ENCODE measurements at places on chromosomes 3 and 15.

GRCh38 chr3:149299938-149300801 lies 33.3 kb downstream of the TM4SF18 start:
- no peak for DNase-seq

GRCh38 chr3:178198329-178198728 lies 337.9 kb upstream of the KCNMB2 start:
- DNase-seq, result no peak

DNA sequence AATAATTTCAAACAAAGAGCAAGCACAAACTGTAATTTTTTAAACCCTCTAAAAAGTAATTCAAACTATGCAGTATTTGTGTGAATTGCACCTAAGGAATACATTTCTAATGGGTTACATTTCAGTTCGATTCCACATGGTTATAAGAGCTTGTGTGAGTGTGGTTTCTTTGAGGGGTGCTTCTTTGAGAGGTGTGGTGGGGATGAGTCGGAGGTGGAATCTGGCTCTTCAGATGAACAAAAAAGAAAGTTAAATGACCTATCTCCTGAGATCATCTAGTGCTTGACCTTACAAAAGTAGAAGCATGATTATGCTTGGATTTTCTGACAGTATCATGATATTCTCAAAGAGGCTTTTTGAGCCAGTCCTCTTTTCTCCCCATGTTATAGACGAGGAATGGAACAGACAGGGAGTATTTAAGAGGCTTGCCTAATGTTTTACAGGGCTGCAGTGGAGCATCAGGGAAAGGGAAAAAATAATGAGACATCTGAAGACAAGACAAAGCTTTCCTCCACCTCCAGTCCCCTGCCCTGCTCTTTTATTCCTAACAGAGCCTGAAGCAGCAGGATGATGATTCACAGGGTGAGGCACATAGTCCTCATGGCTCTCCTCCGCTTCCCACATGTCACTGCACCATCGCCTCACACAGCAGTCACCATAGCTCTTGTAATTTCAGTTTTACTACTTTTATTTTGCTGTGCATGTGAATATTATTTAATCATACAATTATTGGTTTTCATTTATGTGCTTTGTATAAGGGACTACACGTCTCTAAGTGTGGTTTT lies 82.0 kb downstream of the LYSMD4 start:
- DNase-seq, result no peak

DNA sequence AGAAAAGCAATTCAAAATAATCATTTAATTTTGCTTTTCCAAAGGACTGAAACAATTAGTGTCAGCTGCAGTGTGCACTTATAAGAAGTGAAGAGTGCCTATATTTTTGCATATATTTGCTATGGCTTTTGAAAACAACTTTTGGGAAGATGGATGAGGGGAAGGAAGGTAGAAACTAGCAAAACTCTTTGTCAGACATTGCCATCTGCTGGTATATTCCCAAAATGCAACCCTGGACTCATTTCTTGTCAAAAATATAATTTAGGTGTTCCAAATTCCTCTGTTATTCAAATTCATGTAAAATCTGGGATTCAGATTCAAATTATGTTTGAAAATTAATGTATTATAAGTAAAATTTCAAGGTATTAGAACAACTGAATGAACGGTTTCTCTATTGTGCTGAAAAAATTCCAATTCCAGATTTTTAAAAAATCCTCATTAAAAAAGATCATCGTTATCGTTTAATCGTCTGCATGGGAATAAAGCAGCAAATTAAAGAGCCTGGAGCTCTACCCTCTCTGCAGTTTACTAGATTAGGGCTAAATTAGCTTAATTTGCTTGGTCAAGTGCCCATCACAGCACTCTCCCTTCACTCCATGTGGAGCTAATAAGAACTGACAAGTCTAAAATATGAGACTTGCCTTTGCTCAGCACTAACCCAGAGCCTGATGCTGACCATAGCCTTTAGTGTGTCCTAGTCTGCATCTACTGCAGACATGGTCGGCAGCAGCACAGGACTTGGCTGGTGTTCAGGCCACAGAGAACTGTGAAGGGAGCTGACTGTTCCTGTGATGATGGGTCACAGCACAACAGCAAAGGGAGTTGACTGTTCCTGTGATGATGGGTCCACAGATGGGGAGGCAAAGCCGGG lies 67.9 kb upstream of the MITF start:
- no peak for DNase-seq

DNA sequence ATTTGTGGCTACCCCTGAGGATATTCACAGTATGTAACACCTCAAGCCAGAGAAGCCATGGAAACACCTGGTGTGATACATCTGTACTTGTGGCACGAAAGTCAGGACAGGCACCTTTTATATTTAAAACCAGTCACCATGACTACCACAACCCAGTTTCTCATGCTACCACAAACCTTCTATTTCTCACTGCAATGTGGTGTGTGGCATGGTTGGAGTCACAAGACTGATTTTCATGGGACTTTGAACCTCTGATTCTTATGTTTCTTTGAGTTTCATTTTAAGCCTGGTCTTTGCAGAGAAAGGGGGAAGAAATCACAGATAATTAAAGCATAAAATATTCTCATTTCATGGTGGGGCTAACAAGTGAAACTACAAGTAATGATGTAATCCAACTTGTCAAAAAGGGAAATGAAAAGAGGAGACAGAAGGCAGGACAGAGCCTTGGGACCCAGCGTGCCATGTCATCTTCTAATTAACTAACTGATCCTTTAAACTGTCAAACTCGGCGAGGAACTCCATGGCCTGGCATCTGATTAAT lies 175.9 kb downstream of the PDZRN3 start:
- no peak for DNase-seq

DNA sequence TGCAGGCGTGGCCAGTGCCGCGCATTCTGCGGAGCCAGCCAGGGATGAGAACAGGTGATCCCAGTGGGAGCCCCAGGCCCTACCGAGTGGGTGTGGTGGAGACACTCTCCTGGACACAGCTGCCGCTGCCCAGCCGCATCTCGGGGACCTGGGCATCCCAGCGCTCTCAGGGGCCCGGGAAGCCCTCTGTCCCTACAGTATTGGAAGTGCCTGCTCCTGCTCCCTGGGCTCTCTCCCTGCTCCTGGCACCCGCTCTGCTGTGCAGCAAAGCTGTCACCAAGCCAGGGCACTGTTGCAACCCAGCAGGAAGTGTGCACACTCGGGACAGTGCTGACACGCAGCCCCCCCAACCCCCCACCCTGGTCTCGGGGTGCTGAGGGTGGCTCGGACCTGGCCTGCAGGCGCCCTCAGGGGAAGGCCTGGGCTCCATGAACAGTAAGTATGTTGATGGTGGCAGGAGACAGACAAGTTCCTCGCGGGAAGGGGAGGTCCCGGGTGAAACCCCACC lies 1177.4 kb upstream of the GBE1 start:
- no peak for DNase-seq

- DNase-seq, result peak; percentile 50
Observed at GRCh38 chr3:162217647-162218046, 721.0 kb downstream of the OTOL1 start.

- no peak for DNase-seq
Observed at GRCh38 chr3:174498638-174499037, 360.5 kb upstream of the NAALADL2 start.

- DNase-seq, result no peak
Observed at GRCh38 chr15:77478051-77478450, 57.4 kb downstream of the HMG20A start.

DNA sequence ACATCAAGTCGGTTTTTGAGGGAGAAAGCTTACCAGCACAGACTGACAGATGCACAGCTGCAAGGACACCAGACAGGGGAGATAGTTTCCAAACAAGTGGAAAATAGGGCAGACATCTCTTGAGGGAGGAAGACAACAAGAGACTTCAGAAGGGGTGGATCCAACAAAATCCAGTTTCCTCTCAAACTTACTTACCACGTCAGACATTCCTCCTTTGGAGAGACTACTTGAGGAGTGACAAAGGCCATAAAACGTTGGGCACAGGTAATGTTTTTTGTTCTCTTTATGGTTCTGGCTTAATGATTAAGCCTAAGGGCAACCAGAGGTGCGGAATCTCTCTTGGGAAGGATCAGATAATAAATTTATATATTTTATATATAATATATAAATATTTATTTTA lies 76.1 kb downstream of the CD200 start:
- no peak for DNase-seq

GRCh38 chr3:149339931-149340309 lies 6.5 kb upstream of the TM4SF18 start:
- DNase-seq, result peak; percentile 74

- no peak for DNase-seq
Observed at GRCh38 chr15:80693682-80694610, 1.2 kb upstream of the ABHD17C start.

DNA sequence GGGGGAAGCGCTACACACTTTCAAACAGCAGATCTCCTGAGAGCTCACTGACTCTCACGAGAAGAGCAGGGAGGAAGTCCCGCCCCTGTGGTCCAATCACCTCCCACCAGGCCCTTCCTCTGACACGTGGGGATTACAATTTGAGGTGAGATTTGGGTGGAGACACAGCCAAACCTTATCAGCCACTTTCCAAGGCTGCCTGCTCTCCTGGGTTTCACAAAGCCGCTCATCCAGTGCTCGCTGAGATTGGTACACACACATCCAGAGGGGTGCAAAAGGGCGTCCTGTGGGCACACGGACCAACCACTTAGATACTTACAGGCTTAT lies 23.1 kb downstream of the XXYLT1 start:
- peak; percentile 10 for DNase-seq

DNA sequence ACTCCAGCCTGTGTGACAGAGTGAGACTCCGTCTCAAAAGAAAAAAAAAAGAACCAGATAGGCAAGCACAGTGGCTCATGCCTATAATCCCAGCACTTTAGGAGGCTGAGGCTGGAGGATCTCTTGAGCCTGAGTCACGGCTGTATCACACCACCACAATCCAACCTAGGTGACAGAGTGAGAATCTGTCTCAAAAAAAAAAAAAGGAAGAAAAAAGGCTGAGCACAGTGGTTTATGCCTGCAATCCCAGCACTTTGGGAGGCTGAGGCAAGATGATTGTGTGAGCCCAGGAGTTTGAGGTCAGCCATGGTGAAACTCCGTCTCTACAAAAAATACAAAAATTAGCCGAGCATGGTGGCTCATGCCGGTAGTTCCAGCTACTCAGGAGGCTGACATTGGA lies 5.6 kb upstream of the NICN1 start:
- no peak for DNase-seq

DNA sequence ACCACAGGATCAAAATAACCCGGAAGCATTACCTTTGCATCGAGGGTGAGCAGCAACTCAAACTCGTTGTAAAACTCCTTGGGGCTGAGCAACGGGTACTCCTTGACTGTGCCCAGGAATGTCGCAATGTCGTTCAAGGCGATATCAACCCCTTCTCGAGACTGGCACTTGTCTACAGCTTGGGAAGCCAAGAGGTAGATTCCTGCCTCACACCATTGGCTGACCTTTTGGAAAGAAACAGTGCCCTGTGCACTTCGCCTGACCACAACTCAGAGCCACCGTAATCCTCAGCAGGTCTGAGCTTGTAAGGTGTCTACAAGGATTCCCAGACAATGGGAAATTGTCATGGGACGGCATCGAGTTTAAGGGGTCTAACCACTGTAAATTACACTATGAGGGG lies 43.9 kb downstream of the B3GNT5 start:
- DNase-seq, result no peak

GRCh38 chr3:116920826-116921610 lies 211.4 kb downstream of the TUSC7 start:
- DNase-seq, result no peak

DNA sequence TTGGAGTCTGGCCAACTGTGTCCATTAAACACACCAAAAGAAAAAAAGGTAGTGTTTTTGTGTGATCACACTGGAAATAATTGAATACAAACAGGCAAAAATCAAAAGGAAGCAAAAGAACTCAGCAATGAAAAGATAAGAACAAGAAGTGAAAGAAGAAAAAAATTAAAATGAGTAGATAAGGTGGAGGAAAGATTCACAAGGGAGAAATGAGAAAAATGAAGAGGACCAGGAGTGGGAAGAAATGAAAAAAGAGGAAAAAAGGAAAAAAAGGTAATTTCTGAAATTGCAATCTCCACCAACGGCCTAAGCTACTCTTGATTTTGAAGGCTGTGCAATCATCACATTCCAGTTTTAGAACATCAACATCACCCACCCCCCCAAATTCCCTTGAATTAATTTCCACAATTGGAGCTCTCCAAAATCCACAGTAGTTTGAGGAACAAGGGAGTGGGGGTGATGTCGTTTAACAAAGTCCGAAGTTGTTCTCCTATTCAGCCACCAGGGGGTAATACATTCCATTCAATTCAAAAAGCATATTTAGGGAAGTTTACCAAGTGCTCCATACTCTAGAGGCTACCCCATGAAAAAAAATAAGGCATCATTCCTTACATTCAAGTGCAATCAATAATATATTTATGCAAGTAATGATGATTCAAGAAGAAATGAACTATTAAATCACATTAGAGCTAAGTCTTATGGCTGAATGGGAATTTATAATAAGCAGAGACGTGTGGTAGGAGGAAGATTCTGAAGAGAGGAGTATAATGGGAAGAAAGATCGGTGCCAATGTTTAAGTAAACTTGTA lies 37.4 kb downstream of the ZNF860 start:
- no peak for DNase-seq

DNA sequence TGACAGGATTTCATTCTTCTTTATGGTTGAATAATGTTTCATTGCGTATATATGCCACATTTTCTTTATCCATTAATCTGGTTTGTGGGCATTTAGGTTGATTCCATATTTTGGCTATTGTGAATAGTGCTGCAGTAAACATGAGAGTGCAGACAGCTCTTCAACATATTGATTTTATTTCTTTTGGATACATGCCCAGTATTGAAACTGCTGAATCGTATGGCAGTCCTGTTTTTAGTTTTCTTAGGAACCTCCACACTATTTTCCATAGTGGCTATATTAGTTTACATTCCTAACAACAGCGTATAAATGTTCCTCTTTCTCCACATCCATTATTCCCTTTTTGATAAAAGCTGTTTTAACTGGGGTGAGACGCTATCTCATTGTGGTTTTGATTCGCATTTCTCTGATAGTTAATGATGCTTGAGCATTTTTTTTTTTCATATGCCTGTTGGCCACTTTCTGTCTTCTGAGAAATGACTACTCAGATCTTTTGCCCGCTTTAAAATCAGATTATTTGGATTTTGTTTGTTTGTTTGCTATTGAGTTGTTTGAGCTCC lies 21.7 kb downstream of the AQP9 start:
- DNase-seq, result no peak
